ENCODE measurements at places on chromosomes 6 and 20.

DNA sequence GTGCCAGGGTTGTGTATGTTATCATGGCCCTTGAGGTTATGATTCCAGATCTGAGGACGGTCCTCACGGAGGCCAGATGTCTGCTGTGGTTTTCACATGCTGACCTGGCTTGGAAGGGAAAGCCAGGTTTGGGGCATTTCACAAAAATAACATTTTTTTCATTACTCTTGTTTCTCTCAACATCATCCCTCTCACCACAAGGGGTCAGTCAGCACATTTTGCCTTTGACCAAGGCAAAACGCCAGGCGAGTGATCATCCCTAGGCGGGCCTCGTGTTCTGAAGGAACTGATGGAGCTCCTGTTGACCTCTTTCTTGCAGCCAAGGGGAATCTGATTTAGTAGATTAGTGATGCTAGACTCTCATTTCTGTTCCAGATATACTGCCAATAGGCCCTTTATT is 133.5 kb downstream of the TBC1D7 start:
- DNase-seq: peak; percentile 12

DNA sequence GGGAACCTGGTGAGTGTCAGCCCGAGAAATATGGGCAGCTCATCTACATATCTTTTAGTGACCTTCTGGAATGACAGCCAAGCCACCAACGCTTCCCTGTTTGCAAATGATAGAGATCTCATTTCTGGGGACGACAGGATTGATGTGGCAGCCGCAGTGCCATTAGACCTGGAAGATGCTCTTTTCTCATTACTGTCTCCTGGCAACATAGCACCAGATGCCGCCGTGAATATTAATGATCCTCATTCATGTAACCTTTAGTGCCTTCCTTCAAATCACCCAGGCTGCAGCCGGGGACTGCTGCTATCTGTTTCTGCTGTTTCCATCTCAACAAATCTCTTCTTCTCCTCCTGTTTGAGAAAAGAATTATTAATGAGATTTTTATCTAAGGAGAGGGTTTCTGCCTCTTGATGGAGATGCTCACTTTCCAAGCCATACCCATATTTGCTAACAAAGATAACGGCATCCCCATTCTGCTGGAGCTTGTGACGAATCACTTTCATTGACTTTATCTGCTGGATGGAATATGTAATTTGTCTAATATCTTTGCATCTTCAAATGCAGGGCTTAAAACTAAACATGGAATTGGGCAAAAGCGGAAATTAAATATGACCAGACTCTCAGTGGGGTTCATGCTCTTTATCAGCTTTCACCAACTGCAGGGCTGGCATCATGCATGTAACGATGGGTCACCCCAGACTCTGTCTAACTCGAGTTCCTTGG is 74.8 kb upstream of the KIF16B start:
- no peak for DNase-seq

GRCh38 chr6:11810039-11810541 is 31.5 kb upstream of the ADTRP start:
- DNase-seq: peak; percentile 78

- no peak for DNase-seq
Observed at GRCh38 chr6:3355358-3356055, 96.8 kb downstream of the PSMG4 start.

GRCh38 chr6:41791305-41791704 is 3.8 kb downstream of the TOMM6 start:
- no peak for DNase-seq

GRCh38 chr6:70166088-70166958 is 136.6 kb downstream of the COL9A1 start:
- peak; percentile 25 for DNase-seq

DNA sequence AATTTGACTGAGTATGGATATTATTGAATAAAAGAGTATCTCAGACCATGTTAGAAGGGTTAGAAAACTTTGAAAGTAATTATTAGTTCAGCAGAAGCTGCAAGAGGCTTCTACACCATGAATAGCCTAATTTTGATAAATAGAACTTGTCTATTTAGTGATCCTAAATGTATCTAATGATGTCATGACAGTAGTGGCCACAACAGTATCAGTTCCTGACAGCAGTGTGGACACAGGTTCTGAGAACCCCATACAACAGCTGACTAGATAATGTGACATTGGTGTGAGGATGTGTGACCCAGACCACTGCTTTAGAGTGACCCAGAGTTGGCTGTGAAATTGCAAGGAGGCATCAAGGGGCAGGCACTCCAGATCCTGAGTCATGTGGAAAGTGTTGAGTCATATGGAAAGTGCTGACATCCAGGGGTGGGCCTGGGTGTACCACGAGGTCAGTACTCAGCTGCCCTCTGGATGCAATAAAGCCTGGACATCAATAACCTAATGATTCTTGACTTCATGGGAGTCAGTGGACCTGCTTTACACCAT is 754.7 kb downstream of the DHX35 start:
- no peak for DNase-seq

- DNase-seq: no peak
Observed at GRCh38 chr6:135179920-135180541, 1.1 kb upstream of the MYB start.

DNA sequence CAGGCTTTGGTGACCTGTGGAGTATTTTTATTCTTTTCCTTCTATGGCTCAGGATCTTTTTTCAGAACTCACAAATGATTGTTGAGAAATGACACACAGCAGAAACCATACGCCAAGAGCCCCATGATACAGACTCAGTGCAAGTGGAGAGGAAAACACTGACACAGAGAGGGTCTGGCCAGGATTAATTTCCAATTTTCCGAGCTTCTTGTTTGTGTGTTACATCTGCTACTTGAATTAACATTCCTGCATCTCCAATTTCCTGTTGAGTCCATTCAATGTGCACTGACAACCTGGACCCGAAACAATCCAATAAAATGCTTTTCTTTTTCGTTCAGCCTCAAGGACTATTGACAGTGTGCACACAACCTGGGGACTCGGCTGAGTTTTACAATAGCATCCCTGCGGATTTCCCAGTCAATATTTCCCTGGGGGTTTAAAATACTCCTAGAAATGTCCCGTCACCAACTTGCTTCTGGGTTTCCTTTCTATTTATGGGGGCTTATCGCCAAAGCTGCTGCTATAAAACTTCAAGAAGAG is 4.9 kb upstream of the MLN start:
- DNase-seq: no peak
